Ovary (tissue), 10 donors: ENCODE measurements at places on chromosomes 12 and 14. TPM values are rescaled to one million over a fixed set of nuclear protein-coding genes. Genes with fewer than 3 reads are reported as not detected.

GRCh38 chr12:109469517-109469916 is 7.6 kb downstream of the KCTD10 start:
- H3K27ac ChIP-seq: no peak overlapping the region
- H3K27me3 ChIP-seq: no peaks in the 10 kb centered on the region
- H3K36me3 ChIP-seq: no peaks in the 10 kb centered on the region
- H3K4me1 ChIP-seq: peaks cover 1% of the 10 kb centered on the region

DNA sequence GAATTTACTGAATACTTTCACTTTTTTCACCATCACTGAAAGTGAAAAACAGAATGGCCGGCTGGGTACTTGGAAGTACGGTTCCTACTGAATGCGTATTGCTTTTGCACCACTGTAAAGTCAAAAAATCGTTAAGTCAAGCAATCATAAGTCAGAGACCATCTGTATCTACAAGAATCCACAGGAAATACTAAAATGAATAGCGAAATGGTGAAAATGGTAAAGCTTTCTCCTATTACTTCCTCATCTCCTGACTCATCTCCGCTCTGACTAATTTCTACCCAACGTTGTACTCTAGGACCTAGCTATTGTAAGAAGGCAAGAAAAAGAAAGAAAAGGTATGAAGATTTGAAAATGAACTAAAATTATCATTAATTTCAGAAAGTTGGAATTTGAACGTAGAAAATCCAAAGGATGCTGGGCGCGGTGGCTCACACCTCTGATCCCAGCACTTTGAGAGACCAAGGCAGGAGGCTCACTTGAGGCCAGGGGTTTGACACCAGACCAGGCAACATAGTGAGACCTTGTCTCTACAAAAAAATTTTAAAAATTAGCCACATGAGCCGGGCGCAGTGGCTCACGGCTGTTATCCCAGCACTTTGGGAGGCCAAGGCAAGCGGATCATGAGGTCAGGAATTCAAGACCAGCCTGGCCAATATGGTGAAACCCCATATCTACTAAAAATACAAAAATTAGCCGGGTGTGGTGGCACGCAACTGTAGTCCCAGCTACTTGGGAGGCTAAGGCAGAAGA is 5.3 kb upstream of the CDCA4 start:
- no peak overlapping the region for H3K27ac ChIP-seq
- H3K27me3 ChIP-seq: no peaks in the 10 kb centered on the region
- no peak overlapping the region for H3K4me3 ChIP-seq
- no peak for DNase-seq
- H3K36me3 ChIP-seq: no peaks in the 10 kb centered on the region
- peaks cover 2% of the 10 kb centered on the region for H3K4me1 ChIP-seq

Gene NPC2
- total RNA-seq: 248 TPM

Gene FLRT2
- 50.3 TPM for total RNA-seq

GRCh38 chr12:44441155-44441554 is 435.0 kb downstream of the NELL2 start:
- no peak overlapping the region for H3K27ac ChIP-seq
- no peak overlapping the region for H3K4me3 ChIP-seq

Gene RPL41
- 7,548 TPM for total RNA-seq

DNA sequence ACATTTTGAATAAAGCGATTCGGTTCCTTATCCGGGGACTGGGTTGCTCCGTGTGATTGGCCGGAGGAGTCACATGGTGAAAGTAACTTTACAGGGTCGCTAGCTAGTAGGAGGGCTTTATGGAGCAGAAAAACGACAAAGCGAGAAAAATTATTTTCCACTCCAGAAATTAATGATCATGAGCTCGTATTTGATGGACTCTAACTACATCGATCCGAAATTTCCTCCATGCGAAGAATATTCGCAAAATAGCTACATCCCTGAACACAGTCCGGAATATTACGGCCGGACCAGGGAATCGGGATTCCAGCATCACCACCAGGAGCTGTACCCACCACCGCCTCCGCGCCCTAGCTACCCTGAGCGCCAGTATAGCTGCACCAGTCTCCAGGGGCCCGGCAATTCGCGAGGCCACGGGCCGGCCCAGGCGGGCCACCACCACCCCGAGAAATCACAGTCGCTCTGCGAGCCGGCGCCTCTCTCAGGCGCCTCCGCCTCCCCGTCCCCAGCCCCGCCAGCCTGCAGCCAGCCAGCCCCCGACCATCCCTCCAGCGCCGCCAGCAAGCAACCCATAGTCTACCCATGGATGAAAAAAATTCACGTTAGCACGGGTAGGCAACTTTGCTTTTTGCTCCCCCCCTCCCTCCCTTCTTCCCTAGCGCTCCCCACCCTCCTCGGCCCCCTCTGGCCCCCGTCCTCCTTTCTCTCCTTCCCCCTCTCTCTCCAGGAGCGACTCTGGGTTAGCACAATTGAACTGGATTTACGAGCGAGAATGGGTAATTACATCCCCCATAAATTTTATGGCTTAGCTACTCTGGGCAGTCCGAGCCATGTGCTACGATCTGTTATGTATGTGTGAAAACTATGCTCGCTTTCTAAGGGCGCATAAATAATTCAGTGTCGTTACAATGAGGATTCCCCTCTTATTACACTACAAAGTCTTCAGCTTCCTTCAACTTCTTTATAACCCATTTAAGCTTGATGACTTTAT is at the start of gene HOXC4:
TSS of gene HOXC4 (plus strand) at position 85 of the 991 bp plus-strand sequence. CDS start at position 173, 88 bp downstream.
- H3K27me3 ChIP-seq: no peaks in the 10 kb centered on the region
- peak within 1 kb of the TSS; percentile 58 for H3K27ac ChIP-seq
- no peaks in the 10 kb centered on the region for H3K36me3 ChIP-seq
- peak within 1 kb of the TSS; percentile 34 for H3K4me3 ChIP-seq

DNA sequence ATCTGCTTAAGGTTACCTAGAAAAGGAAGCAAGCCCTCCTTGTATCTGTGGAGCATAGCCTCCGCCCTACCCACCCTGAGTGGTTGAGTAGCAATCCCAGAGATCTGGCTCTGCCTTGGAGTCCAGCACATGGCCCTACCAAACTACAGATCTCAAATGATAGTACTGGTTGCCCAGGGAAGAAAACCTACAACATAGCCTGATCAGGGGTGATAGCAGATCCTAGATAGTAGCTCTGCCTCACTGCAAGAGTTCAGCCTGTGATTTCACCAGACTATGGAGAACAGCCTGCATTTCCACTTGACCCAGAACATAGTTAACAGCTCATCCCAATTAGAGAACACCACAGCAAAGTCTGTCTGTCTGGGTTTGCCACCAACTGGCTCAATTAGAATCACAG is 279.5 kb downstream of the ETNK1 start:
- no peaks in the 10 kb centered on the region for H3K27me3 ChIP-seq
- no peaks in the 10 kb centered on the region for H3K36me3 ChIP-seq
- H3K27ac ChIP-seq: no peak overlapping the region
- no peak for DNase-seq
- no peaks in the 10 kb centered on the region for H3K4me1 ChIP-seq
- no peak overlapping the region for H3K4me3 ChIP-seq

- H3K27ac ChIP-seq: no peak overlapping the region
- H3K27me3 ChIP-seq: no peaks in the 10 kb centered on the region
- H3K4me1 ChIP-seq: no peaks in the 10 kb centered on the region
- H3K36me3 ChIP-seq: no peaks in the 10 kb centered on the region
- no peak for DNase-seq
These were observed 475.8 kb upstream of the FLRT2 start for GRCh38 chr14:85054178-85054577.

- peaks cover 1% of the 10 kb centered on the region for H3K4me1 ChIP-seq
- no peak overlapping the region for H3K4me3 ChIP-seq
- no peak overlapping the region for H3K27ac ChIP-seq
These were observed 15.0 kb downstream of the GXYLT1 start for GRCh38 chr12:42129595-42130204.

DNA sequence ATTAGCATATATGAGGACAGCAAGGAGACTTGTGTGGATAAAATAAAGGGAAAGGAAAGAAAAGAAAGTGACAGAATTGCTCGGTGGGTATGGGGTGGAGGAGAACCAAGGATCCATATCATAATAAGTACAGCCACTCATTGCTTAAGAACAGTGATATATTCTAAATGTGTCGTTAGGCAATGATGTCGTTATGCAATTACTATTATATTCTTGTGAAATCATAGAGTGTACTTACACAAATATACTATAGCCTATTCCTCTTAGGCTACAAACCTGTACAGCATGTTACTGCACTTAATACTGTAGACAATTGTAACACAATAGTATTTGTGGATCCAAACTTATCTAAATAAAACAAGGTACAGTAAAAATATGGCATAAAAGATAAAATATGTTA is 271.1 kb downstream of the CCER1 start:
- peaks cover 2% of the 10 kb centered on the region for H3K27me3 ChIP-seq
- H3K27ac ChIP-seq: no peak overlapping the region
- H3K4me3 ChIP-seq: no peak overlapping the region
- no peak for DNase-seq
- H3K4me1 ChIP-seq: no peaks in the 10 kb centered on the region

- H3K27ac ChIP-seq: no peak overlapping the region
- no peak for DNase-seq
- no peaks in the 10 kb centered on the region for H3K27me3 ChIP-seq
- no peak overlapping the region for H3K4me3 ChIP-seq
- no peaks in the 10 kb centered on the region for H3K36me3 ChIP-seq
These were observed 987.8 kb upstream of the USP15 start for GRCh38 chr12:61272441-61272840.

- no peaks in the 10 kb centered on the region for H3K36me3 ChIP-seq
- no peaks in the 10 kb centered on the region for H3K4me1 ChIP-seq
- H3K27me3 ChIP-seq: no peaks in the 10 kb centered on the region
- peak overlapping the region; percentile 22 for H3K27ac ChIP-seq
- peak overlapping the region; percentile 46 for H3K4me3 ChIP-seq
- no peak for DNase-seq
These were observed 74.0 kb upstream of the EIF5 start for GRCh38 chr14:103259801-103260628.

Gene AVPR1A
- total RNA-seq: 1.1 TPM

DNA sequence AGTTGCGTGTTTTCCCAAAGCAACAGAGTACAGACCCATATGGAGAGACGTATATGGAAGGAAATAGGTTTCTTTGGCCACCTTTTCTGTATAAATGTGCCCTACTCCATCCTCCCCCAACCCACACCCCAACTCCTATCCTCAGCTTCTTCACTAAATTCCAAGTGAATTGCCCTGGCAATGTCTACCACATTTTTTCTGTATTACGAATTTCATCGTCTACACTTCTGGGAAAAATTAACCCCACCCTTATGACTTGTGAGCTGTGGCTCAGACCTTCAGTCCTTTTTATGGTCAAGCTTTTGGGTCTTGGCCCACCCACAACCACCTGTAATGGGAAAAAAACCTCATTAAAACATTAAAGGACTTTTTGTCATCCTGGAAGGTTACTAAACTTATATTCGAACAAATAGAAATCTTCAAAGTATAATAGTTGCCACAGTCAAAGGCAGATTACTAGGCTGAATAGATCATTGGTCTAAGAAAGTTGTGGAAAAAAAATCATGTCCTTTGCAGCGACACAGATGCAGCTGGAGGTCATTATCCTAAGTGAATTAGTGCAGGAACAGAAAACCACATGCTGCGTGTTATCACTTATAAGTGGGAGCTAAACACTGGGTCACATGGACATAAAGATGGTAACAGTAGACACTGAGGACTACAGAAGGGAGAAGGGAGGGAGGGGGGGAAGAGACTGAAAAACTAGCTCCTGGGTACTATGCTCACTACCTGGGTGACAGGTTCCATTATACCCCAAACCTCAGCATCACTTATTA is 15.7 kb upstream of the NFKBIA start:
- DNase-seq: no peak
- H3K36me3 ChIP-seq: no peaks in the 10 kb centered on the region
- H3K27ac ChIP-seq: no peak overlapping the region
- H3K4me1 ChIP-seq: no peaks in the 10 kb centered on the region
- H3K4me3 ChIP-seq: no peak overlapping the region
- H3K27me3 ChIP-seq: no peaks in the 10 kb centered on the region

Gene KLRG1
- total RNA-seq: 0.42 TPM

Gene FBXL14
- 10.2 TPM for total RNA-seq

Gene ACSS3
- 54.6 TPM for total RNA-seq

DNA sequence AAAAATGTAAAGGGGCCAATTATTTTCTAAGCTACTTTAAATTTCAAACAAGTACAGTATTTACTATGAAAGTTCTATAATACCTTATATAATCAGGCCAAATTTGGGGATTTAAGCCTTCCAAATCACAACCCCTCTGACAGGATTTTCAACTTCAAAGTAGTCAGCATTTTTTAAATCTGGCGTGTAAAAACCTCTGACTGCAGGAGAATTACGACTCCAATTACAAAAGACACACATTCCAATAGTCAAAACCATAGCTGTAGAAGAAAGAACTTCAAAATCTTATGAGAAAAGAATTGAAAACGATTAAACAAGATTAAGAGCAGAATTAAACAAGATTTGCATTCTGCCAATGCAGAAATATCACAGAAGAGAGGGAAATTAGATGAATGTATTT is 12.7 kb downstream of the OSBPL8 start:
- H3K4me1 ChIP-seq: peaks cover 1% of the 10 kb centered on the region
- no peak overlapping the region for H3K27ac ChIP-seq
- H3K36me3 ChIP-seq: no peaks in the 10 kb centered on the region
- no peaks in the 10 kb centered on the region for H3K27me3 ChIP-seq

- no peak overlapping the region for H3K4me3 ChIP-seq
- no peak overlapping the region for H3K27ac ChIP-seq
- H3K27me3 ChIP-seq: no peaks in the 10 kb centered on the region
- H3K4me1 ChIP-seq: peaks cover 5% of the 10 kb centered on the region
These were observed 114.3 kb downstream of the TSPAN9 start for GRCh38 chr12:3191450-3191849.

- H3K36me3 ChIP-seq: no peaks in the 10 kb centered on the region
- DNase-seq: no peak
- H3K27me3 ChIP-seq: no peaks in the 10 kb centered on the region
- no peak overlapping the region for H3K27ac ChIP-seq
- no peaks in the 10 kb centered on the region for H3K4me1 ChIP-seq
These were observed 48.5 kb downstream of the IFNG-AS1 start for GRCh38 chr12:68037616-68038255.
